ENCODE measurements at places on chromosomes 16 and 17.

DNA sequence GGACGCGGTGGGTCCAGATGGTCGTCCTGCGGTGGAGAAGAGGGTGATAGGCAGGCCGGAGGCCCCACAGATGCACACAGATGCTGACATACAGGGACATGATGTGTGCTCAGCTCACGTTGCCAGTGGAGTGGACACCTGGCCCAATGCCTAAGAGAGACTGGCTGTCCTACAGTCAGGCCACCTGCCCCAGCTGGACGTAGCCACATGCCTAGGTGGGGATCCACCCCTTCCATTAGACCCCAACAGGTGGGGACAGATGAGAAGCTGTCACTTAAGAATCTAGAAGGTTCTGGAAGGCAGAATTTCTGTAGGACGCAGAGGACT, 117.6 kb upstream of the ZNF750 start:
- no peak for DNase-seq

GRCh38 chr17:48626245-48627117, at the start of gene HOXB9:
TSS of gene HOXB9 (minus strand) at chr17:48626358. CDS start at chr17:48626269, 89 bp downstream.
- no peak for DNase-seq

DNA sequence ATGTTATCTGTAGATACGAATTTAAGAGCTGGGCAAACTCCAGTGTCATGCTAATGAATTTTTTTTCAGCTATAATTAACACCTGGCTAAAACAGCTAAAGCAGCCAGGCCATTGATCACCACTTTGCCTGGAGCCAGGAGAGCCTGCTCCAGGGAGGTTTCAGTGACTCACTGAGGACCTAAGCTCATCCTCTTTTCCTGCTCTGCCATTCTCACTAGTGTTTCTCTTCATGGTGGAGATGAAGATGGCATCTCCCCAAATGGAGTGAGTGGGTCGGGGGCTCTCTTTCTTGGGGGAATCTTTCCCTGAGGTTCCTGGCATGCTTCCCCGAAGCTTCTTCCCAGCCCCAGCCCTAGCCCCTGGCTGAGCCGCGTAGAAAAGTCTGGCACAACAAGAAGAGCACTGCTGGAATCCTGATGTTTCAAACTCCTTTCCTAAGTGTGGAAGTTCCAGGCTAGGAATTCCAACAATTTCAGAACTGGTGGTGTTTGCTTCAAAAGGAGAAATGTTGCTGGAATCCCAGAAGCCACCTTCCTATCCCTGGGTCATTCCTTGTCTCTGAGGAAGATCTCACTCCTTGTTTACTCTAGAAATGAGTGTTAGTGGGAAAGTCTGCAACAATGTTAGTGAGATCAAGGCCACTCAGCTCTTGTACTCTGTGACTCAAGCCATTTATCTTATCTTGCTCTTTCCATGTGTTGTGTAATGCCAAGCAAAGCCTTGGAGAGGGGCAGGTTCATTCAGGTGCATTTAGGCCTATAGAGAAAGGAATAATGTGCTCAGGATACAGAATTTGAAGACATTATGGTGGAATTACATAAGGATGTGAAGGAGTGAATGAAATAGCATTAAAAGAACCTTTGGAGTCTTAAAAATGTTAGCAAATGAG, 26.0 kb upstream of the B4GALNT2 start:
- no peak for DNase-seq

DNA sequence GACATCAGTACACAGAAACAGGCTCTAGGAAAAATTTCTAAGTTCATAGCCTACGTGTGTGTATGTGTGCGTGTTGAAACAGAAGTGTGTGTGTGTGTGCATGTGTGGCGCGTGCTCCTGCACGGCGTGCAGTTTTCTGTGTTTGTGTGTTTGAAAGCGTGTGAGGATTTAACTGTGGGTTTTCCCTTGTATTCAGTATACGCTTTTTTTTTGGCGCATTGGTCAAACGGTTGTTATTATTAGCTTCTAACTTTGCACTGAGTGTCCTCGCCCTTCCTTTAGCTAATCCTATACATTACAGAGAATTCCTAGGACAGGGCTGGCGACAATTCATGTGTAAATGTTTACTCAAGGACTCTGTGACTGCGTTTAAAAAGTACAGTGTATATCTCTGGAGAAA, 23.0 kb downstream of the TMC6 start:
- no peak for DNase-seq

GRCh38 chr17:57980522-57980921, 7.5 kb downstream of the VEZF1 start:
- no peak for DNase-seq

DNA sequence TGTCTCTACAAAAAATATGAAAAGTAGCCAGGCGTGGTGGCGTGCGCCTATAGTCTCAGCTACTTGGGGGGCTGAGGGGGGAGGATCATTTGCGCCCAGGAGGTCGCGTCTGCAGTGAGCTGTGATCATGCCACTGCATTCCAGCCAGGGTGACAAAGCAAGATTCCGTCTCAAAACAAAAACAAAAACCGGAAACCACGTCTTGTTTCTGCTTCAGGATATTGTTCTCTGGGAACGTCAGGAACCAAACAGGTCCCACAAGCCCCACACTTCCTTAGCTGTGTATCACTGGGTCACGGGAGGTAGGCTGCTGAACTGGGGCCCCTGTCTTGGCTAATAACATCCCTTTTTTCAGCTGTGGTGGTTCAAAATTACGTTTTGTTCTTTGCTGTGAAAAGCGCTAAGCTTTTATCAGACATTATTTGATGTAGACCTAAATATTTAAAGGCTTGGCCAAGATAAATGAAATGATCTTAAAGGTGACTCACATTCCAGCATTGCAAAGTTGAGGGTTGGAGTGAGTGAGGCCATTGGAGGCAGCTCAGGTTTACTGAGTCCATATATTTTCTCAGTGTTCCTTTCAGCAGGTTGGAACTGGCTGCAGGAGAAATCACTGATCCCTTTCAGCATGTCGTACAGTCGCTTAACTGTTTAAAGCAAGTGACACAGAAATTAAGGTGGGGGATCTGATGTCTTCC, 16.4 kb upstream of the SEC14L1 start:
- DNase-seq: no peak

GRCh38 chr17:8837563-8838075, 29.9 kb downstream of the PIK3R6 start:
- no peak for DNase-seq

DNA sequence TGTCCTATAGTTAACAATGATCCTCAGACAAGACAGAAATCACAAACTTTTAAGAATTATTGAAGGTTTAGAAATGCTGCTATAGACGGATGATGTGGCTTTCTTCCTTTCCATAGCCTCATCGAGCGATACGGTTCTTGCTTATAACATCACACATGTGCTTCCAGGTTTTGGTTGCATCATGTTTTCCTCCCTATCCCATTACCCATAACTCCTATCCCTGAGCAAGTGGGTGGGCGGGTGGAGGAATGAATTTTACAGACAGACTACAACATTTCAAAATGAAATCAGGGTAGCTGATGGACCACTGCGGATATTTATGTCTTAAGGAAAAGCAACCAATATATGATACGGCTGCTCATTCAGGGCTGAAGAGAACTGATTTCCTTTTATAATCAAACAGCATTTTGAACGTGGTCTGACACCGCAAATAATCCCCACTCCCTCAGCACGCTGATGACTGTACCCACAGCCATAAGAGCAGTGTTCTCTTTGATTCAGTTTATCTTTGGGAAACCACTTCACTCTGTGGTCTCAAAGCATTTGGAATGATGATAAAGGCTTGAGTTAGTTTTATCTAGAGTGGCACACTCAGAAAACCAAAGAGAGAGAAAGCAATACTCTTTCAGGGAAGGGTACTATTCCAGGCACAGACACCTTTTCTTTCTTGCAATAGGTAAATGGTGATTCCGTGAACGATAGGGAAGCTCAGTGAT, 4.6 kb upstream of the AKTIP start:
- no peak for DNase-seq

All from esophagus squamous epithelium (tissue), 5 donors.